Fibroblast of skin of right biceps (primary cell): ENCODE measurements at places on chromosomes 12 and 14.
A peak's percentile ranks its signal among the peaks of the same experiment; 100 is the strongest.

- peak; percentile 89 for DNase-seq
Observed at GRCh38 chr12:5201554-5202218, 158.0 kb downstream of the KCNA5 start.

- no peak for DNase-seq
Observed at GRCh38 chr14:103028161-103028767, 29.1 kb downstream of the CDC42BPB start.

DNA sequence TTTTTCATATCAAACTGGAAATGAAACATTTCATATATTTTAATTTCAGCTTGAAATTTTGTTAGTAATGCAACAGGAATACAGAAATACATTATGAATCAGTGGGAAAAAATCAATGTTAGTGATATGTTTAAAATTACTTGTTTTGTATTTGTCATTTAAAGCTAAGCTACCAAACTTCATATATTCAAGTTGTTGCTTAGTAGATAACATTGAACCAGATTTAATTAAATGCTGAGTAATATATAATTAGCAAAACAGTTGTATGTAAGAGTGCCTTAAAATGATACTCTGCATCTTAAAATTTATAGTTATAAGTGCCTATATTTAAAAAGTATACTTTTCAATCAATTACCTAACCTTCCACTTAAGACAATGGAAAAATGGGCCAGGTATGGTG lies 5.0 kb downstream of the CHURC1 start:
- DNase-seq: no peak

DNA sequence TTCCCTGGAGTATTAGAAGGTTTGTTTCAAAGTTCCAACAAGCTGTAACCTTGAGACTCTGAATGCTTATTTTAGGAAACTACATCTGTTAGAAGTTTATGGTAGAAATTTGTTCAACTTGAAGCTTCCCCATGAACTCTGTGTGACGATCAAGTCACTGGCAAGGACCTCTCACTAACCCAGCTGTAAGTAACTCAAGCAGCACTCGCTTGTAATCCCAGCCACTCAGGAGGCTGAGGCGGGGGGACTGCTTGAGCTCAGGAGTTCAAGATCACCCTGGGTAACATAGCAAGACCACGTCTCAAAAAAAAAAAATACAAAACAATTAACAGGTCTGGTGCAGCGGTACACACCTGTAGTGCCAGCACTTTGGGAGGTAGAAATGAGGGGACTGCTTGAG lies 25.6 kb downstream of the TESC start:
- DNase-seq: no peak

DNA sequence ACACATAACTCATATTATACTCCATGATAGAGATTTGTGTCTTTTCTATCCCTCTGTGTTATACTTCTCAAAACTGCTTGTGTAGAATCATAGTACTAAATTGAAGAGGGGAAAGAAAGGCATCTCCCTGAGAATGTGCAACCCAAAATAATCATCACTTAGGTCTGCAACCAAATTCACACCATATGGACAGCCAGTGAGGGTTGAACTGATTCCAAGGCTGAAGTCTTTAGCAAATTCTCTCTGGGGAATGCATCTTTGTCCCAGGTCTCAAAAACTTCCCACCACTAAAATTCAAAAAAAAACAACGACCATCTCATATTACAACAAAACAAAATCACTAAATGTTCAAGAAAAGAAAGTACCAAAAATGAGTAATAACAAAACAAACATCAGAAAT lies 11.0 kb downstream of the ZFC3H1 start:
- no peak for DNase-seq

DNA sequence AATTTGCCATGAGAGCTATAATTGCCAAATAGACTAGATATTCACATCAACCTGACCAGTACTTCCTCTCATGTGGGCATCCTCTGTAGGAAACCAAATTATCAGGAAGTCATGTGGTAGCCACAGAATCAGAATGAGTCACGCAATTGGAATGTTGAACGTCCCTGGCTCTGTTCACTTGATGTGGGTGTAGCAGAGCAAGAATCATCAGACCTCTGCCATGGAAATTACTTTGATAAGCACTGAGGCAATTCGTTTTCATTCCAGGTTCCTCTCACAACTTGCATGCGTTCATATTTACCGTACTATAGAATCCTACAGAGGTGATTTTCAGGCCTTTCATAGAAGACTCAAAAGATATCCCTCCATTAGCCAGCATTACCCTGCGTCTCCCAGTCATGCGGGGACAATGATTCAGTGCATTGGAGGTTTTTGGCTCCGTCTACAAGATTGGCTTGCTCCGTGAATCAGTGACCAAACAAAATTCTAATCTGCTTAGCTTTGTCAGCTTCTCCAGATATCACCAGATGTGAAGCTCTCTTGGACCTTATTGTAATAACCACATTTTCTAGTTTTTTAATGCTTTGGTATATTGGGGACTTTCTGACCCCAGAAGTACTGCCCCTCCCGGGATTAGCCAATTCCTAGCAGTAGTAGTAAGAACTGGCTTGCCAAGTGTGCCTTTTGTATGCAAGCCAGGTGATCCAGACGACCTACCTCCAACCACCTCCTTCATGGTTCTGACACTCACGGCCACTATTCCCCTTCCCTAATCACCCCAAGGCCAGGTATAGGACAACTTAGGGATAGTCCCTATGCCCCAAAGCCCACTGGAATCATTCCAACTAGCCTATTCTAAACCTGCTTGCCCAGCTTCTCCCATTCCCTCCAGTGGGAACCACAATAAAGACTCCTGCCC lies 133.4 kb downstream of the KICS2 start:
- DNase-seq: peak; percentile 96

- no peak for DNase-seq
Observed at GRCh38 chr14:44211718-44212117, 295.4 kb downstream of the FSCB start.

- no peak for DNase-seq
Observed at GRCh38 chr12:106070611-106071010, 68.1 kb downstream of the NUAK1 start.

GRCh38 chr12:116820064-116820656 lies 61.1 kb downstream of the HRK start:
- no peak for DNase-seq

GRCh38 chr12:84464616-84465015 lies 448.0 kb downstream of the SLC6A15 start:
- DNase-seq: no peak

DNA sequence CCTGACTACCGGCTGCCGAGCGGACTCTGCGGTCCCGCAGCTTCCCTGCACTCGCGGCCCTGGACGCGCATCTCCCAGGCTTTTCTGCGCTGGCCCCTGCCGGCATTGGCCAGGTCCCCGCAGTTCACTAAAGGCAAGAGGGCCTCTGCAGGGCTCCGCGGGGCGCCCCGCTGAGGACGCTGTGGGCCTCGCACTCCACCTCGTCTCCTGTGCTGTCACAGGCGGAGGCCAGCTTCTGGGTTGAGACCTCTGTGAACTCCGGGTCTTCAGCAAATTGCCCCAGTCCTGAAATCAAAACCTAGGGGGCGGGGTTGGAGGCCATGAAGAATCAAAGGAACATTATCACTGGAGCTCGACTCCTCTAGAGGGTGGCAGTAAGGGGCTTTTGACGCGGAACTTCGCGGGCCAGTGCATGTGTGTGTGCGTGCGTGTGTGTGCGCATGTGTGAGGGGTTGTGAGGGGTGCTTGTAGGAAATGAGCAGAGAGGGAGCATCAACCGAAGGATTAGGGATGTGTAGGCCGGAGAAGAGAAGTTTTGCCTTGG lies 68.5 kb upstream of the CAPRIN2 start:
- peak; percentile 52 for DNase-seq

DNA sequence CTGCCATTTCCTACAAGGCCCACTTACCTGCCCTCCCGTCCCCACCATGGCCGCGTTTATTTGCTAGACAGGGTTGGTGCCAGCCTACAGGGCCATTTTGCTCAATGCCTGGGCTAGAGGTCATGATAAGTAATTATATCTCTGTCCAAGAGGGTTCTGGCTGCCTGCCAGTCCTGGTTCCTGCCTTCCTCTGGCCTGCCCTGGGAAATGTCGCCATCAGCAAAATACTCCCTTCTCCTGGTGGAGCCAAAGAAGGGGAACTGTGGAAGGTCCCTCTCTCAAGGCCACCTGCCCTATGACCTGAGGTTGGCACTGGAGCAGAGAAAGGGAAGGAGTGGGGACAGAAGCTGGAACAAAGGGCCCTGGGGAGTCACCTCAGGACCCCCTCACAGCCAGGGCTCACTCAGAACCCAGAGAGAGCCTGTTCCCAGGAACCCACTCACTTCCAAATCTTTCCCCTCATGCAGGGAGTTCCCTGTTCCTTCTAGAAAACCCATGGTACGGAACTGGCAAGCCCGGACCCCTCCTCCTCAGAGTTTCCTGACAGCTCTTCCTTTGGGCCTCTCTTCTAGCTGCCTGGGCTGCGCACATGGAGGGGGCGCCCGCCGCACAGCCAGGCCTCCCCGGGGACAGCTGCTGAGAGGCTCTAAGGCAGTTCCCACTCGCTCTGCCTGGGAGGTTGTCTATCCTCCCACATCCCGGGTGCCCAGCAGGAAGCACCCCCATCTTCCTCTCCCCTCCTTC lies 280.5 kb downstream of the DPF3 start:
- DNase-seq: no peak

DNA sequence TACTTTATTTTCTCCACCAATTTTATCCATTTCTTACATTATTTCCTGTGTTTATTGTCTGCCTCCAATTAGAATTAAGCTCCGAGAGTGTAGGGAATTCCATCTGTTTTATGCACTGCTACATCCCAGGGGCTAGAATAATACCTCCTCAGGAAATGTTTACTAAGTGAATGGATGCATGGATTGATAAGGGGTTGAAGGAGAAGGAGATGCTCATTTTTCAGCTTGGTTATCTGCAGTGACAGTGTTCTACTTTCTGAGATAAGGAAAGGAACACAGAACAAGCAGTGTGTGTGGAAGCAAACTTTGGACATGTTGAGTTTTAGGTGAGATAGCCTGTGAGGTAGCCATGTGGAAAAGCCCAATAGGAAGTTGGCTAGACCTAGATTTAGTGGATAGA lies 164.6 kb upstream of the HMGA2 start:
- DNase-seq: no peak

DNA sequence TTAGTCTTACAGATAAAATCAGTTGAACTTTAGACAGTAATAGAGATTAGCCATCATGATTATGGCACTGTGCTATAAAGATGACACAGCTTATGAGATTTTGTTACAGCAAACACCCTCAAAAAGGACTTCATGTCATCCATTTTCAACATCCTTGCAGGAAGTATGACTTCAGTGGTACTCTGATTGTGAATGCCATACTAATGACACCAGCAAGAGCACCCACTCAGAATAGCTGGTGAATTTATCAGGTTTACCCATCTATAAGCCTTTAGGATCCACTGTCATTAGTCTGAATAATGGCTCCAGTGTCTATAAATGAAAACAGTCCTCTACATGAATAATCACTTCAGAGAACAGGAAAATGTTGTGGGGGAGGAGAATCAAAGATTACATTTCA lies 615.2 kb downstream of the RPS29 start:
- peak; percentile 92 for DNase-seq

- DNase-seq: peak; percentile 28
Observed at GRCh38 chr12:130031571-130032189, 127.9 kb upstream of the TMEM132D start.

DNA sequence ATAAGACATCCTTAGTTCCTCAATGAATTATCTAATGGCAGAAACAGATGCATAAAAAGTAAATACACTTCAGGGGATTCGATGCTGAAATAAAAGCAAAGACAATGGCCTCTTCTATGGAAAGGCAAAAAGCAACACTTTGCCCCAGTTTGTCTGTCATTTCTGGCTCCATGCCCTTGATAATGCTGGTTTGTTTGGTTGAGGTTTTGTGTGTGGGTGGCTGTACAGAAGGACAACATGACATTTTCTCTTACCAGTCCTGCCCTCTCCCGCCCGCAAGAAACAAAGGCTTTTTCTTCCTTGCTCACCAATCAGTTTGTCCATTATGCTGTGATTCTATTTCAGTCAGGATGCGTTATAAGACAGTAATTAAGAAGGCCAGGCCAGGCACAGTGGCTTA lies 18.1 kb upstream of the WDR89 start:
- DNase-seq: no peak

GRCh38 chr12:4556735-4557530 lies 5.1 kb upstream of the DYRK4 start:
- no peak for DNase-seq

GRCh38 chr14:70821584-70822529 lies 12.5 kb upstream of the MAP3K9 start:
- DNase-seq: peak; percentile 55

DNA sequence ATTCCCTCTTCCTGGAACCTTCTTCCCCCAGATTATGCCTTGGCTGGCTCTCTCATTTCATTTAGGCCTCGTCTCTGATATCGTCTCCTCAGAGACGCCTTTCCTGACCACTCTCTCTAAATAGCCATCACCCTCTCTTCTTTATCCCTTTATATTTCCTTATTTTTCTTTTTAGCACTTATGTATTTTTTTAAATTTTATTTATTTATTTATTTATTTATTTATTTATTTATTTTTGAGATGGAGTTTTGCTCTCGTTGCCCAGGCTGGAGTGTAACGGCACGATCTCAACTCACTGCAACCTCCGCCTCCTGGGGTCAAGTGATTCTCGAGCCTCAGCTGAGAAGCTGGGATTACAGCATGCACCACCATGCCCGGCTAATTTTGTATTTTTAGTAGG lies 8.1 kb upstream of the ATP5MC2 start:
- no peak for DNase-seq

GRCh38 chr12:45298721-45299692 lies 83.1 kb downstream of the ANO6 start:
- DNase-seq: peak; percentile 75

DNA sequence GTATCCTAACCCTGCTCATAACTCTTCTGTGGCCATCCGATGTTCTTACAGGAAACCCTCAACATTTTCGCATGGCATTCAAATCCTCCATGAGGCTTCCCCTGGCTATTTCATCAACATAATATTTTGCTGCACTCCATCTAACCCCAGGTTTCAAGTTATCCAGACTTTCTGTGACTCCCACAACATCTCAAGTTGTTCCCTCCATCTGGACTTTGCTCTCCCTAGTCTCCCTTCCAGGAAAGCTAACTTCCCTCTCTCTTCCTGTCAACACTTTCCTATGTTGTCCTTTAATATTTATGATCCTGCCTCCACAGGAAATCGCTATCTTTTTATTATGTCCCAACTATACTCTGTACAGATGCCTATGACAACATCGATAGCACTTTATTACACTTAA lies 146.1 kb downstream of the METTL25 start:
- DNase-seq: no peak

- no peak for DNase-seq
Observed at GRCh38 chr14:105917933-105918436, 391.6 kb downstream of the TMEM121 start.
